ENCODE measurements at places on chromosomes 3 and 15. TPM values are rescaled to one million over a fixed set of nuclear protein-coding genes. Genes with fewer than 3 reads are reported as not detected.

Gene ROBO2
- total RNA-seq: 0.13 TPM

Gene IMPDH2
- total RNA-seq: 197 TPM

Gene SV2B
- total RNA-seq: 1.3 TPM

Gene MESP2
- not detected for total RNA-seq

Gene MEX3B
- 3.0 TPM for total RNA-seq

Gene VWA5B2
- total RNA-seq: not detected

Gene MLH1
- 33.8 TPM for total RNA-seq

Gene ANKRD63
- not detected for total RNA-seq

Gene CD86
- not detected for total RNA-seq

Gene ROPN1
- total RNA-seq: not detected

Gene CLSTN2
- total RNA-seq: 0.05 TPM

Gene LEKR1
- not detected for total RNA-seq

Gene ARHGAP31
- 36.2 TPM for total RNA-seq

Gene BSN
- total RNA-seq: 0.10 TPM

Gene BFSP2
- not detected for total RNA-seq

Gene ITIH1
- not detected for total RNA-seq

Gene ZBTB38
- 103 TPM for total RNA-seq

Gene KLHL40
- total RNA-seq: not detected

Gene ARRDC4
- total RNA-seq: 1.5 TPM

Gene DHFR2
- total RNA-seq: 3.4 TPM

Gene HGD
- total RNA-seq: 0.20 TPM

Gene SCN5A
- 5.5 TPM for total RNA-seq

Gene EPHA3
- 0.07 TPM for total RNA-seq

Gene APBA2
- 29.7 TPM for total RNA-seq

Gene PLA2G4D
- not detected for total RNA-seq

Gene PXYLP1
- 0.60 TPM for total RNA-seq

Gene CCPG1
- total RNA-seq: 31.3 TPM

Gene CAV3
- total RNA-seq: not detected

Gene PIERCE2
- total RNA-seq: 1.5 TPM

Gene GHSR
- total RNA-seq: not detected

Gene SCAMP2
- 77.7 TPM for total RNA-seq

Gene SLC35G2
- 16.1 TPM for total RNA-seq

Gene PTX3
- 258 TPM for total RNA-seq

Gene NMNAT3
- total RNA-seq: 0.87 TPM

Gene PLA2G4E
- not detected for total RNA-seq

Gene DPPA2
- not detected for total RNA-seq

Gene PYGO1
- total RNA-seq: 0.53 TPM

Gene GCNT3
- total RNA-seq: not detected

Gene CX3CR1
- total RNA-seq: not detected

Gene NEK11
- total RNA-seq: 1.1 TPM

Gene ZNF662
- 1.1 TPM for total RNA-seq

Gene EMC7
- total RNA-seq: 48.5 TPM

Gene PARP15
- 0.94 TPM for total RNA-seq

Gene CPN2
- not detected for total RNA-seq

Gene PCLAF
- 50.4 TPM for total RNA-seq

Gene LYZL4
- total RNA-seq: not detected

Gene SPTBN5
- 2.3 TPM for total RNA-seq

Gene CAND2
- 2.4 TPM for total RNA-seq

Gene GPR149
- total RNA-seq: not detected

Gene GATA2
- total RNA-seq: 52.0 TPM

Gene UACA
- 71.3 TPM for total RNA-seq

Gene CEP19
- 0.98 TPM for total RNA-seq

Gene PRSS50
- total RNA-seq: not detected

Measured in mammary microvascular endothelial cell (primary cell).